ENCODE measurements at places on chromosomes 5 and 9.

- no peak for DNase-seq
Measured at GRCh38 chr9:110047955-110048402, 160.0 kb downstream of the C9orf152 start.

DNA sequence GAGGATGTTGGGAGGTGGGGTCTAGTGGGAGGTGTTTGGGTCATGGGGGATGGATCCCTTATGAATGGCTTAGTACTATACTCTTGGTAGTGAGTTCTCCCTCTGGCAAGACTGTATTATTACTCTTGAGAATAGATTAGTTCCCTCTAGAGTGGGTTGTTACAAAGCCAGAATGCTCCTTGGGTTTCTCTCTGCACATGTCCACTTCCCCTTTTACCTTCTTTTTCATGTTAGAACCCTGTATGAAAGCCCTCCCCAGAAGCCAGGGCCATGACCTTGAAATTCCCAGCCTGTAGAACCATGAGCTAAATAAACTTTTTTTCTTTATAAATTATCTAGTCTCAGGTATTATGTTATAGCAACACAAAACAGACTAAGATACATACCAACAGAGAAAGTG, 31.1 kb downstream of the SLC24A2 start:
- no peak for DNase-seq

GRCh38 chr5:10655972-10656830, 92.3 kb downstream of the ANKRD33B start:
- DNase-seq, result no peak

DNA sequence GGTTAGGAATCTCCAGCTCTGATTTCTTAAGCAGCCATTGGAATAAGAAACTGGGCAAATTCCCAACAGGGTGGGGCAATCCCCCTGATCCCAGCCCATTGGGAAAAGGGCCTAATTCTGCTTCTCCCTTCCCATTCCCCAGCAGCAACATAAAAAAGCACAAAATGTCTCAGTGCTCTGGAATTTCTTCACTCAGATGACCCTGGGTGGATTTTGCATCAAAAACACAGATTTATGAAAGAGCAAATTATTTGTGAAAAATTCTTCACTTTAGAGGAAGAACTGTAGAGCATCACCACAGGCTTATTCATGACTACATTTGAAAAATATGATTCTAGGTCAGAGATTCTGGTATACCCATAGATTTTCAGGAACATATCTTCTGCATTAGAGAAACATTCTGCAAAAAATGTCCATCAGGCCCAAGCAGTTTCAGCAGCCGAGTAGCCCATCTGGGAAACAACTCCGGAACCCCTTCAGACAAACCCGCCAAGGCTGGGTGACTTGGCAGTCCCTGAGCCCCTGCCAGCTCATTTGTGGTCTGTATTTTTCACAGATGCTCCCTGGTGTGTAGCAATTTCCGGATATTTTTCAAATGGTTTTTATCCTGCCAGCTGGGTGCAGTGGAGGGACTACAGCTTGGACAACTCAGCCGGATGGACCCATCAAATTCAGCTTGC, 102.1 kb upstream of the RANBP3L start:
- DNase-seq, result no peak

GRCh38 chr5:148843510-148844318, 17.3 kb downstream of the ADRB2 start:
- DNase-seq, result no peak
